Urothelium cell line (cell line): ENCODE measurements at places on chromosomes 5 and 9.
A peak's percentile ranks its signal among the peaks of the same experiment; 100 is the strongest.

- DNase-seq = no peak
These were observed 72.4 kb downstream of the HABP4 start for GRCh38 chr9:96522366-96522765.

DNA sequence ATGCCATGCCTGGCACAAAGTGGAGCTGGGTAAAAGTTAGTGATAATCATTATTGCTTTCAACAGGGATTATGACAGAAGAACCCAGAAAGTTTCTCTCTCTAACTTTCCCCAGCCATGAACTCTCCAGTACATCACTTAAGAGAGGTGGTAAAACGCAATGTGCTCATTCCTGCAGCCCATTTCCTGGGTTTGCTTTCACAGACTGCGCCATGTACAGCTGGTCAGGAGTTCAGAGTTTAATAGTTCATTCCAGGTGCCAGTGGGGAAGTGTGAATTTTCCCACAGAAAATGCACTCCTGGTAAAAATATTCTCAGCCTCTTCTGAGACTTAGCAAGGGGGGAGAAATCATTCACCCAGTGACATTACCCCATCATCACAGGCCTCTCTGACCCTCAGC, 35.5 kb downstream of the ADAM19 start:
- no peak for DNase-seq

GRCh38 chr5:65203746-65204145, 278.0 kb downstream of the ADAMTS6 start:
- peak; percentile 26 for DNase-seq

GRCh38 chr9:81080900-81081299, 608.4 kb downstream of the TLE1 start:
- DNase-seq = no peak

DNA sequence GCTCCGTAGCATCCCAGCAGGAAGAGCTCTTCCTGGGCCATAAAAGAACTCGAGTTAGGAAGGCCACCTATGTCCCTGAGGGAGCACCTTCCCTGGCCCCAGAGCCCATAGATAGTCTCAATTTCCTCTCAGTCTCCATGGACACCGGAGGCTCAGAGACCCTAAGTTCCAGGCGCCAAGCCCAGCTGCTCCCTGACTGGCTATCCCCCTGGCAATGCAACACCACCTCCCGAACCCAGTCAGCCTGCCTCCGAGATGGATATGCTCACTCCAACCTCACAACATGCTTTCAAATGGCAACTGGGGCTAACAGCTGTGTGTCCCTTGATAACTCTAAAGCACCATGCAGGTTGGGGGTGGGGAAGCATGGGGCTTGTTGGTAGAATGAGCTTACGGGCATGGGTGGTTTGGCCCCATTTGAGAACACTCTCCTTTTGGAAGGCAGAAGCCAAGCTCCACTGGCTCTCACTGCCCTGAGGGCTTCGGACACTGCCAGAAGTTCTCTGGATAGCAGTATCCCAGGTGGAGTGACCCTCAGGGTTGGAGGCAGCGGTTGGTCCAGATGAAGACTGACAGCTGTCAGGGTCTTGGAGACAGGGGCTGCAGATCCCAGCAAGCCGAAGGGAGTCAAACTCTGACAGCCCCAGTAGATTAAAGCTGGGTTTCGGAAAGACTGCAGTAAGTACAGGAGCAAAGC, 165.3 kb downstream of the PAX5 start:
- no peak for DNase-seq

GRCh38 chr9:70195456-70195855, 63.3 kb upstream of the SMC5 start:
- no peak for DNase-seq

DNA sequence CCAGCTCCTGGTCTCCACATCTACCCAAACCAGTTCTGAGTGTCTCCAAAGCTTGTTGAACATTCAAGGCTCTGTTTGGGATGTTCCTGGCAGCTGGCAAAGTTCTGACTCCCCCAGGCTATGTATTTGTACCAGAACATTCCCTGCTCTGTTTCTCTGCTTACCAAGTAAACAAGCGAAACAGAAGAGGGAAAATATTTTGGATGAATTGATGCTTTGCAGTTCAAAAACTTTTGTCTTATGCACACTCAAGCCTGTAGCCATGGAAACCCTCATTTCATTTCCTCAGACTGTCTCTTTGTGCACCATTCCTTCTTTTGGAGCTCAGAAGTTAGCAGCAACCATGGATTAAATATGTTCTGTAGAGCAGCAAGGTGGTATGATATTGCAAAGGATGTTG, 145.8 kb downstream of the ACTL7B start:
- no peak for DNase-seq
